Activated CD4-positive, alpha-beta T cell treated with anti-CD3 and anti-CD28 coated beads, Interleukin-2, amount 50 U/mL, for 4 hours (primary cell): ENCODE measurements at places on chromosomes 4 and X.

GRCh38 chr4:189779281-189779980 lies 161.2 kb upstream of the FRG1 start:
- no peak for DNase-seq

DNA sequence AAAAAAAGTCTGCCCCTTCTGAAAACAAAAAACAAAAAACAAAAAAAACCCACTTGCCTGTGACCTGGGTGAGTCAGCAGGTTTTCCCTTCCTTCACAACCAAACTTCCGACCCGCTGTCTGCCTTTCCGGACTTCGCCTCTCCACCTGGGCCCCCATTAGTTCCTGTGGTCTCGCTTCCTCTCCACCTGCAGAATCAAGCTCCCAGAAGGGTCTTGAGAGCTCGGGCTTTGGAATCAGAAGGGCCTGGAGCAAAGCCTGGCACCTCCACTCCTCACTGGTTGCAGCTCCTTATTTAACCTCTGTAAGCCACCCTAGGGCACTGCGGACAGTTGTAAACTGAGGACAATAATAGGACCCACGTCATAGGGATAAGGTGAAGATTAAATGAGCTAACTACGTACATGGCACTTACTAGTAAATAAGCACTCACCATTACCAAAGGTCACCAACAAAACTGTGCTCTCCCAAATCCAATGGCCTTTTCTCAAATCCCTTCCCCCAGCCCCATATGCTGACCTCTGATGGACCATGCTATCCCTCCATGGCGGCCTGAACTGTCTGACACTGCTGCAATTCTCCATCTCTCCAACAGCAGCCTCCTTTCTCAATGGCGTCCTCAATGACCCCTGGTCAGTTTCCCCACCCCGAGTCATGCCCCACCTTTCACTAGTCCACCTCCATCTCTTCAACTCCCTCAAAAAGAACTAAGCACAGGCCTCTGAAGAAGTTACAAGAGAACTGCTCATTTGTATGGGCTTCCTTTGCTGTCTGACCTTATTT lies 64.2 kb downstream of the IRF2 start:
- peak; percentile 29 for DNase-seq

DNA sequence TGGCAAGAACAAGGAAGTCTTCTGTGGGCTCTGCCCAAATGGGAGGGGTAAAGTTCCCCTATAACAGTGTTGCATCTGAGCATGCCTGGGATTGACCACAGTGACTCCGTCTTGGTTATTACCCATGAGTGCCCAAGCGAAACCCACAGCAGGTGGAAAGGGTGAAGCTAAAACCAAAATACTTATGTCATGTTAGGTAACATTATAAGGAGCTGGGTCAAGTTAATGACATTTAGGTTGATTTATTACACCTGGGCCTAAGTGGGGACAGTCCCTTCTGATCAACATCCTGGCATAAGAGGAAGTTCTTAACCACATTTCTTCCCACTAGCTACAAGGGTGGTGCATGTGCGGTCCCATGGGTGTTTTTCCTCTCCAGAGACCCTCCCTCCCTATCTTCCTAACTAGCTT lies 1.3 kb upstream of the ZNF732 start:
- DNase-seq = no peak

- DNase-seq = no peak
Observed at GRCh38 chr4:31598639-31599038, 878.5 kb downstream of the PCDH7 start.

DNA sequence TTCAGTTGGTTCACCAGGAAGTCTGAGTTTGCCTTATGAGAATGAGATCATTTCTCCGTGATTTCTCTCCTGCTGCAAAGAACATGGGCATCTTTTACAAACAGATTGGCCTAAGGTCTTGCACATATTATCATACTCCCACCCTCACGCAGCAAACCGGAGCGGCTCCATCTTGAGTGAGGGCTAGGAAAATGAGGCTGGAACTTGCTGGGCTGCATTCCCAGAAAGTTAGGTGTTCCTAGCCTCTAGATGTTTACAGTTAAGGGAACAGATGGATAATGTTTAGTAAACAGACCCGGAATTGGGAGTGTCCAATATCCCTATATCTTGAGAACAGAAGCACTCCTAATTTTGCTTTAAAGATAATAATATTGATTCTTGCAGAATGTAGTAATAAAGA lies 247.9 kb upstream of the VCX3A start:
- DNase-seq = no peak

- no peak for DNase-seq
Observed at GRCh38 chr4:103108542-103108941, 8.9 kb upstream of the BDH2 start.

GRCh38 chrX:56569378-56570057 lies 6.1 kb downstream of the UBQLN2 start:
- no peak for DNase-seq

GRCh38 chr4:86977621-86978184 lies 42.9 kb downstream of the AFF1 start:
- DNase-seq = no peak

DNA sequence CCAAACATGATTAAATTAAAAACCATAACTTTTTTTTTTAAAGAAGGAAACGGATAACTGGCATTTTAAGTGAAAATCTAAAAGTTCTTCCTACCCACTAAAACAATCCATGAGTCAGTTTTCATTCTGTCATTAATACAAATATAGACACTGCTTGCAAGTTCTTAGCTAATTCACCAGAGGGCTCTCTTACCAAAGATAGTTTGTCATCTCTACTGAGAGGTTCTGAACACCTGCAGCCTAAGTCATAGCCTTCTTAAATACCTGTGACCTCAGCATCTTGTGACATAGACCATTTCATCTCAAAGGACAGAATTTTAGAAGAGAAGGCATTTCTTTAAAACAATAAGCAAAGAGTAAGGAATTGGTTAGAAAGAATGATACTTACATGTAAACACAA lies 65.3 kb upstream of the FAM120C start:
- DNase-seq = no peak

DNA sequence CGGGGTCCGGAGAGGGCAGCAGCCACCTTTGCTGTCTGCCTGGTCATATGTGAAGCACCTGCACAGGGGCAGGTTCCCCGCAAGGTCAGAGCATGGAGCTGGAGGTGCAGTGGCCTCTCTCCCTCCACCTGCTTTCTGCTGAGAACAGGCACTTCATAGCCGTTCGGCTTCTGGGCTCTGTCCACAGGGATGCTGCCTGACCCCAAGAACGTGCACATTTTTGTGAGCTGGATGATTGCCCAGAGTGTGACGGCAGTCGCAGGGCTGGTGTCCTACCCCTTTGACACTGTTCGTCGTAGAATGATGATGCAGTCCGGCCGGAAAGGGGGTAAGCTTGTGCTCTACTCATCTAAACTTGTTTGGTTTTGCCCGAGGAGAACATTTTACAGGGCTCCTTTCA lies 2.5 kb downstream of the SLC25A4 start:
- no peak for DNase-seq

DNA sequence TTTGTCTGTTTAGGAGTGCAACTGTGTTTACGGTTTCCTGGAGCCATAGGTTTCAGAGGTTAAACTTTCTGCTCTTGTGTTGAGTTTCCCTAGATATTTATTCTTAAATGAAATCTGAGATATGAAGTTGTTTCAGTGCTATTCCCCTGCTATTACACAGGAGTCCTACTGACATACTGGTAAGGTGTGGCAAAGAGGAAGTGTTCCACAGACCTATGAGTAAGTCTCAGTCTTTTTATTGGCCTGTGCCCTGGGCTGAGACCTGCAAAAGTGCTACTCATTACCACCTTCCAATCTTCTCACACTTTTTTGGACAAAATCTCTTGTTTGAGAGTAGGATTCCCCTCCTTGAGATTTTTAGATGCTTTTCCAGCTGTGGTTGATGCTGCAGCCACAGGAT lies 35.6 kb upstream of the MAGEA8 start:
- no peak for DNase-seq

DNA sequence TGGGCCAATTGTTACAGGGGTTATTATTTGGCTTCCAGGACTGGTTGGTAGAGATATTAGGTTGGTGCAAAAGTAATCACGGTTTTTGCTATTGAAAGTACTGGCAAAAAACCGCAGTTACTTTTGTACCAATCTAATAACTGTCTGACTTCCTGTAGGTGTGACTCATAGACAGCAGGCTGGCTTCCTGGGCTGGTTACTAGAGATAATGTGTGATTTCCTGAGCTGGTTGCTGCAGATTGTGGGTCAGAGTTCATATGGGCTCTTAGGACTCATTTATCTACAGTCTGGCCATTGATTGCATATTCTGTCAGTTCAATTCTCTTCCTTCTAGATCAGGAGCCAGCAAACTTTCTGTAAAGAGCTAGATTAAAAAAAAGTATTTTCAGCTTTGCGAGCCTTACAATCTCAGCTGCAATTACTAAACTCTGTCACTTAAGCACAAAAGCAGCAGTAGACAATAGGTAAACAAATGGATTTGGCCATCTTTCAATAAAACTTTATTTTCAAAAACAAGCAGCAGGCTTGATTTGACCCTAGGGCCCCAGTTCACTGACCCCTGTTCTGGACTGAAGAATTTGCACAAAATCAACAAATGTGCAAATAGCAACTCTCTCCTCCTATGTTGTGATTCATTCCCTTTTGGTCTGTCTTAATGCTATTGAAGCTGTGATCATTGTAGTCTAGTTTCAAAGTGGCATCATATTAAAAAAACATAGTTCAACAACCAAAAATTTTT lies 50.8 kb upstream of the BOD1L1 start:
- DNase-seq = no peak

DNA sequence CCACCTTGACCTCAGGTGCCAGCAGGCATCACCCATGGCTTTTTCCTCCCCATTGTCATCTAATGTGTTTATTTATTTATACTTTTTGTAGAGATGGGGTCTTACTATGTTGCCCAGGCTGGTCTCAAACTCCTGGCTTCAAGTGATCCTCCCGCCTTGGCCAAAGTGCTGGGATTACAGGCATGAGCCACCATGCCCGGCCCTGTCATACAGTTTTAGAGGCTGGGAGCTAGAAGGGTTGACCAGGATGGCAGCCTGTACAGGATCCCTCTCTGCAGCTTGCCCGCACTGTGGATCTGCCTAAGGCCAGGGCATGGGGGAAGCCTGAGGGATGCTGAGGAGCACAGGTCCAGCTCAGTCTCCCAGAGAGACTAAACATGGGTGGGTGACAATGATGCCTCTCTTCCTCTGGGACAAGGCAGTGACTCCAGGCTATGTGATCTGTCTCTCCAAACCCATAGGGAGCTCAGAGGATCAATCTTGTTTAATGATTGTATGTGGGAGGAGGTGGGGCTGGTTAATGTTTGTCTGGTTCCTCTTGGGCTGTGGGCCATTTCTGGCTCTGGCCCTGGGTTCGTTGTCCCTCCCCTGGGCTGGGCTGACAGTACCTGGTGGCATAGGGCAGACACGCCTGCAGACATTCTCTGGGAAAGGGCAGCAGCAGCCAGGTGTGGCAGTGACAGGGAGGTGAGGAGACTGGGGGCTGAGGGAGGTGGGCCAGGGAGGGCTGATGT lies 8.3 kb upstream of the GJB1 start:
- DNase-seq = no peak

- DNase-seq = peak; percentile 0
Observed at GRCh38 chrX:112642349-112642748, 37.4 kb downstream of the LHFPL1 start.

DNA sequence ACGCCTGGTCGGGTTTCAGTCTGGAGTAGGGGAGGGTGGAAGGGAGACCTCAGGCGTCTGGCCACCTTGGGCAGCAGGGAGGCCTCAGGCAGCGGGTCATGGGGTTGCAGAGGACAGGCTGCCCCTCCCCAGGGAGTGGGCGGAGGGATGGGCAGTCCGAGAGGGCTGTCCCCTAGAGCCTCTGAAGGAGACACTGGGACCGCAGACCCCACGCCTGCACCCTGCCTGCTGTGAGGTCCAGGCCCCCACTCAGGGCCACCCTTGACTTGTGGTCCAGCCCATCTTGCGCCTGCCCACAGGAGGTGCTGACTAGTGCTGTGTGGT lies 16.5 kb downstream of the FGFRL1 start:
- DNase-seq = no peak

DNA sequence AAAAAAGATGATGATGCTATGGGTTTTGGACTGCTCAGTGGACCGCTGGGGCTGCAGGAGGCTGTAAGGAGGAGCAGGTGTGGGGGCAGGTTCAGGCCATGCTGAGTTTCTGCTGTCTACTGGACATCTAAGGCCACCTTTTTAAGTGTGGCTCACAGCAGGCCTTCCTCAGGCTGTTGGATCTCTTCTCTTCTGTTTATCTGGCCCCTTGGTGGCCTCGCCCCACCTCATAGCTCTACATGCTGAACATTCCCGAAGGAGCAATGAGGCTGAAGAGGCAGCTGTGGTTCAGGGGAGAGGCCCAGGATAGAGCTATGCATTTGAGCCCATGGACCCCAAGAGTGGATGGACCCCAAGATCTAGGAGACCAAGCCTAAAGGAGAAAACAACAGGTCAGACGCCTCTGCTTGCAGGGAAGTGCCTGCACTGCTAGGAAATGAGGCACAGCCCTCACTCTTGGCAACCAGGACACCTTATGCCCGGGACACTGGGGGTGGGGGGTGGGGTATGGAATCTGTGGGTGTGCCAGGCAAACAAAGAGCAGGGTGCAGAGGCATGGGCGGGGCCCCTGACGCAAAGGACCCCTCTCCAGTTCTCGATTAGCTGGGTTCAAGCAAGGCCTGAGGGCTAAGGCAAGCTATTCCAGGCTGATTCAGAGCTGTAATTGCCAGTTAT lies 168.9 kb downstream of the BCOR start:
- DNase-seq = no peak

DNA sequence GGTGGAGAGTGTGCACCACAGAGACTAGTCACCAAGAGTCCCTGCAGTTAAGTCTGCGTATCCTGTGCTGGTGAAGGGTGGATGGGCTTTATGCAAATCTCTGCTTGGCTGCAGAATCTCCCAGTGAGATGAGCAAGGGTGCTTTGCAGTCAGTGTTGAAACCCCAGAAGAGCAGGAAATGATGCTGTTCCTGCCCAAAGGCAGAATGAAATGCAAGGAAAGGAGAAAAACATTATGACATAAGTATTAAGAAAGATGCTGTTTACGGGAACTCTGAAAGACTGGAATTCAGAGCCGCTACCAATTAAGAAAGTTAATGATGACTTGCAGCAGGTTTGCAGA lies 25.4 kb upstream of the ACSL1 start:
- no peak for DNase-seq

GRCh38 chr4:155569471-155569870 lies 97.2 kb upstream of the GUCY1A1 start:
- no peak for DNase-seq

DNA sequence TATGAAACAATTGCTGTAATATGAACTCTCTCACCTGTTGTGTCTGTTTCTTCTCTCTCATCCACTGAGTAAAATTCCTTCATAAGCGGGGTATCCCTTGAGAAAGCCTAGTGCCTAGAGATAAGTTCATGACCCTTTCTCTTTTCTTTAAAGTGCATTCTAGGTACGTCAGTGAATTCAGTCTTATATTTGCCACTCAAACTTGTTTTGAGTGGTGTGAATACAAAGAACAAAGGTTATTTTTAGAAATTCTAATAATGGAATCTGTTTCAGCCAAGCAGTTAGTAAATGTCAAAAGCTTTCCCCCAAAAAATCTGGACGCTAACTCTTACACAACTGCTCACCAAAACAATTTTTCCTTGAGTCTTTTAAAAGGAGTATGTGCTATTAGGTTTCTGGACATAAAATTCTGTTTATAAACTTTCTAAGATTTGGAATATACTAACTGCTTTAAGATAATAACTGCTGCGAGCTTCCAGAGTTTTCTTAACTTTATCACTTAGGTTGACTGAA lies 112.0 kb downstream of the VEGFC start:
- no peak for DNase-seq
